ENCODE measurements at places on chromosomes 16 and 17.

DNA sequence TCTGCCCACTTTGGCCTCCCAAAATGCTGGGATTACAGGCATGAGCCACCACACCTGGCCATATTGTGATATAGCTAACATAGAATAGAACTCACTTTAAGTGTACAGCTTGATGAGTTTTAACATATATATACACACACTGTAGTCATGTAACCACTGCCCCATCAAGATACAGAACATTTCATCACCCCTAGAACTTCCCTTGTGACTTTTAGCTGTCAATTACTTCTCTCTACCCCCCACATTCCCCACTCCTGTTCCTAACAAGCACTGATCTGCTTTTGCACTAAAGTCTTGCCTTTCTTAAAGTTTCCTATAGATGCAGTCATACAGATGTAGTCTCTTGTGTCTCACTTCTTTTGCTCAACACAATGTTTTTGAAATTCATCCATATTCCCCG is 93.1 kb downstream of the PITPNC1 start:
- no peak for DNase-seq

GRCh38 chr17:59387351-59388068 is 56.1 kb downstream of the YPEL2 start:
- no peak for DNase-seq

DNA sequence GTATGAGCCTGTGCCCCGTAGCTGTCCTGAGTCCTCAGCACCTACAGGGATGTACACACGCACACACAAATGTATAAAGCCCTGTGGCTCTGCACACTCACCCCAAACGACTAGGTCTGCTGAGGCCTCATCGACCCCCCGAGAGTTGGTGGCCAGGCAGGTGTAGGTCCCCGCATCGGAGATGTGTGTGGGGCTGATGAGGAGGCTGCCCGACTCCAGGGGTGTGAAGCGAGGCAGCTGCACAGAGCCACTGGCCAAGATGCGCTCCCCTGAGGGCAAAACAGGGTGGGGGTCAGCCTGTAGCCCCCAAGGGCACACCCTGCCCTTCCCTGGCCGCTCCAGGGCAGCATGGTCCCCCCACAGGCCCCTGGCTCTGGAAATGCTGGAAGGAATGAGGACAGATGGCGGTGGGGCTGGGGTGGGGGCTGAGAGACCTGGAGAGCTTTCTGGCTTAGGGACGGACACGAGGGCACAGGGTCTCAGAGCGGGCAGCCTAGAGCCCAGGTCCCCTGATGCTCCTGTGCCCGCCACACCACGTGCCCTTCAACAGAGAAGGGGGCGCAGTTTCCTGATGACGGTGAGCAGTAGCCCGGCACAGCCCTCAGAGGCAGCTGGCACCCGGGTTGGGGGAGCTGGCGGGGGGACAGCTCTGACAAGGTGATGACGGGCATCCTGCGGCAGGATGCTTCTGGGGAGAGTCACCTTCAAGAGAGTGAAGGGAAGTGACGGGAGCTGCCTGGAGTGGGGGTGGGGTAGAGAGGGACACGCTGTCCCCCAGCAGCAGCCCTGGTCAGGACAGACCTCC is 119.8 kb upstream of the CDC42EP4 start:
- DNase-seq, result no peak

DNA sequence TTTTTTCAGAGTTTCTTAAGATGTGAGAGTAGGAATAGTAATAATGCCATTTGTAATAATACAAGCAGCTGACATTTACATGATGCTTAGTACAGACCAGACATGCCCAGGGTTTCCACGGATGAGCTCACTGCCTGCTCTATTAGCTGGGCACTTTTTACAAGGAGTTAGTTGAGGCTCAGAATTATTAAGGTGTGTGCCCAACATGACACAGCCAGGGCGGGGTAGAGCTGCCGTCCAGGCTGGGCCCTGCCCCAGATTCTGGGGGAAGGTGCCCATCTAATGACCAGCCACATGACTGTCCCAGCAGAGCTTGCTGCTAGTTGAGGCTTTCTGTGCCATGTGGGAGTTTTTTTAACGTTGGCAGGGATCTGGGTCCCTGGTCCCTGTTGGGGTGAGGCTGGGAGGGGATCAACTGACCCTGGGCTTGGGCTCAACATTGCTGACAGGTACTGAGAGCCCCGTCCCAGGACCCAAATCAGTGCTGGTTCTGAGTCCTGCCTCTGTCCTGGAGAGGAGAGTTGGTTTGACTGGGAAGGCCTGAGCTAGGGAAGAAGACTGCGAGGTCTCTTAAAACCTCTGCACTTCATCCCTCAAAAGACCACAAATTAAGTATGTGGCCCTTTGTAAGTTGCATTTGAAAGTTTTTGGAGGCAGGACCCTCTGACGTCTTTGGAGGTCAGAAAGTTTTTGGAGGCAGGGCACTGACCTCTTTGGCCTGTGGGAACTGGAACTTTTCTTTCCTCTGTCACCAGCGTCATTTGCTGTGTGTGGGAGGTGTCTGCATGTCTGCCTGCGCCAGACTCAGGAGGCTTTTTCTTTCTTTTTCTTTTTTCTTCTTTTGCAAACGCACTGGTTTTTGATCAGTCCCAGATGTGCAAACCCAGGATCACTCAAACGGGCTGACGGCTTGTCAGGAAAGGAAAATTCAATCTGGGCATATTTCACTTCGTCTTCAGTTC is 2.2 kb downstream of the CRISPLD2 start:
- DNase-seq, result no peak

- no peak for DNase-seq
Observed at GRCh38 chr16:85910854-85911247, 11.9 kb downstream of the IRF8 start.

Data from ovary (tissue), 10 donors.